ENCODE measurements at places on chromosomes 13 and 19. TPM values are rescaled to one million over a fixed set of nuclear protein-coding genes. Genes with fewer than 3 reads are reported as not detected.

ZNF229 gene
- polyA plus RNA-seq, result 12.8 TPM

ZFR2 gene
- not detected for polyA plus RNA-seq

FFAR2 gene
- polyA plus RNA-seq, result not detected

GRCh38 chr19:5112681-5113575 lies 144.0 kb downstream of the KDM4B start:
- DNase-seq, result no peak

GRCh38 chr19:20278342-20278741 lies 111.3 kb downstream of the ZNF486 start:
- no peak for DNase-seq

DNA sequence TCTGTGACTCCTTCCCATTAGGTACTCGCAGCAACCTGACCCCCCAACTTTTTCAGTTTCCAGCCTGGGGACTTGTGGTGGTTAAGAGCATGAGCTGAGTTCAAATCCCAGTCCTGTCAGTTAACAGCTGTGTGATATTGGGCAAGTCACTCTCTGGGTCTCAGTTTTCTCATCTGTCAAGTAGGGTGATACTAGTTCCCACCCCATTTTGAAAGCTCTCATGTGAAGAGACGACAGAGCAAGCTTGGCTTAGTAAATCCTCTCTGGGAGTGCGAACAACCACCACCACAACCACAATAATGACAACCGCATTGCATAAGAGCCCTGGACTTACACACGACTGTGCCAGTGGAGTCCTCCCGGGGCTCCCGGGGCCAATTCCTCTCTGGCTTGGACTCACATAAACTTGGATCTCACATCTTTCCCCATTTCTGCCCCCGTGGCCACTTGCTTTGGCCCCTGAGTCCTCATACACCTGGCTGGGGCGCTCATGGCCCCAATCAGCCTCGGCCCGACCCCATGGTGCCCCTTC lies 454 bp downstream of the BLVRB start:
- no peak for DNase-seq

GRCh38 chr19:38030686-38031422 lies 123.8 kb downstream of the SIPA1L3 start:
- no peak for DNase-seq

GRCh38 chr19:30558793-30559192 lies 186.6 kb downstream of the ZNF536 start:
- DNase-seq, result no peak

DNA sequence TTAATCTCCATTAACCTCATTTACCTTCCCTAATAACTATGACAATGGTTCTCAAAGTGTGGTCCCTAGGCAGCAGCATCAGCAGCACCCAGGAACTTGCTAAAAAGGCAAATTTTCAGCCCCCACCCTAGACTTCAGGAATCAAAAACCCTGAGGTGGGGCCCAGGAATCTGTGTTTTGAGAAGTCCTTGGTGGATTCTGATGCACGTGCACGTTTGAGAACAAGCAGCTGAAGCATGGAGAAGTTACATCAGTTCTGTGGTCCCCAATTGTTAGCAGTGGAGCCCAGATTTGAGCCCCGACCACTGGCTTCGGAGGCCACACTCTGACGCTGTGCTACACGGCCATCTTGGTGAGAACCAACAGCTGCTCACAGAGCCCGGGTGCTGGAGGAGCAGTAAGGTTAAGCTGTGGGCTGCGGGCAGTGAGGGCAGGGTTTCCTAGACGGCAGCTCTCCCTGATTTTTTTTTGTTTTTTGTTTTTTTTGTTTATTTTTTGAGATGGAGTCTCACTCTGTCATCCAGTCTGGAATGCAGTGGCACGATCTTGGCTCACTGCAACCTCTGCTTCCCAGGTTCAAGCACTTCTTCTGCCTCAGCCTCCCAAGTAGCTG lies 14.0 kb upstream of the CD22 start:
- DNase-seq, result no peak

GRCh38 chr13:24064371-24064770 lies 96.1 kb upstream of the SPATA13 start:
- DNase-seq, result no peak

- DNase-seq, result no peak
These were observed 143.6 kb upstream of the RNF113B start for GRCh38 chr13:98320561-98321105.

DNA sequence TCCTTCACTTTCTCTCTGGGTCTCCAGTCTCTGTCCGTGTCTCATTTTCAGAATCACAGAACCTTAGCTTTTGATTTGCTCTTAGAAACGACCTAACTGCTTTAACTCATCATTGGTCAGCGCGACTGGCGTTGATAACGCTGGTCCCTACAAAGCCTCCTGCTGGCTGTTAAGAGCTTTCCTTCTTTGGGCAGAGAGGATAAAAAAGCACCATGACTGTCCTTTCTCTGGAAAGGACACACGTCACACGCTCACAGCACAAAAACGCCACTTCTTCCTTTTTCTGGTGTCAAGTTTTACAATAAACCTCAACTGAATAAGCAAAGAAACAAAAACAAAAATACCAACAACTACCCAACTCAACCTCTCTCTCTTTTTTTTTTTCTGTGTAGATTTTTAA lies 1.7 kb upstream of the KLK12 start:
- DNase-seq, result no peak

DNA sequence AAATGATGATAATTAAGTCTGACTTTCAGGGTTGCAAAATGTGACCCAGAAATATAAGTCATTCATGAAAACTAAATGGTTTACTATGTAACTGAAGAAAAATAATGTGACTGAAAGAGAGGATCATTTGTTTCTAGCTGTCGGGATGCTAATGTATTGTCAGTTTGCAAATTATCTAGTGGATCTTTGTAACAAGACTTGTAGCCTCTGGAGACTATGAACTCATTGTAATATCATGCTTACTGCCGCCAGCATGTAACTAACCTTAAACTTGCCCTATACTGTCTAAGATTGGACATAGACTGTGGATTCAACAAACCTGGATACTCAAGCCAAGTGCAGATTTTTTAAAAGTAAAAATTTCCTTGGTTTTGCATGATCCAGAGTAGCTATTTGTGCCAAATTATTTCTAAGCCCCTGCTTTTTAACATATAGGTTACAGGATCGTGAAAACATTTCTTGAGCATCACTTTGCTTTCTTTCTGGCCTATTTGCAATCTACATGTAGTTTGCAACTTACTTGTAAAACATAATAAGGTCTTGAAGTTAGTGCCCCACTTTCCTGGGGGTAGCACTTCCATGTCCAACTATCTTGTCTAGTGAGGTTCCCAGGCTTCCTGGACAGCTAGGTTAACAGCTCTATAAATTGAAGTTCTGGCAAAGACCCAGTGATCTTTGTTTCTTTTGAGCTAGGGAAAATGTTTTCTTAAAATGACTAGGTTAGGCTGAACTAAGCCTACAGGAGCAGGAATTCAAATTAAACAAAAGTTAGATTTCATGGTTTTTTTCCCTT lies 3.3 kb upstream of the POSTN start:
- no peak for DNase-seq

Measured in AG04450 (cell line).